ENCODE measurements at places on chromosomes 2 and 18. TPM values are rescaled to one million over a fixed set of nuclear protein-coding genes. Genes with fewer than 3 reads are reported as not detected.

Gene CSRNP3
- polyA plus RNA-seq = 4.4 TPM

Gene ALKAL2
- polyA plus RNA-seq = 4.4 TPM

Gene C2orf81
- polyA plus RNA-seq = 2.0 TPM

Gene SGO2
- polyA plus RNA-seq = 7.8 TPM

Gene C2orf66
- polyA plus RNA-seq = 0.24 TPM

Gene MYO3B
- 0.30 TPM for polyA plus RNA-seq

Gene SPP2
- polyA plus RNA-seq = 0.06 TPM

Gene MOGAT1
- polyA plus RNA-seq = not detected

Gene RESP18
- 0.46 TPM for polyA plus RNA-seq

DNA sequence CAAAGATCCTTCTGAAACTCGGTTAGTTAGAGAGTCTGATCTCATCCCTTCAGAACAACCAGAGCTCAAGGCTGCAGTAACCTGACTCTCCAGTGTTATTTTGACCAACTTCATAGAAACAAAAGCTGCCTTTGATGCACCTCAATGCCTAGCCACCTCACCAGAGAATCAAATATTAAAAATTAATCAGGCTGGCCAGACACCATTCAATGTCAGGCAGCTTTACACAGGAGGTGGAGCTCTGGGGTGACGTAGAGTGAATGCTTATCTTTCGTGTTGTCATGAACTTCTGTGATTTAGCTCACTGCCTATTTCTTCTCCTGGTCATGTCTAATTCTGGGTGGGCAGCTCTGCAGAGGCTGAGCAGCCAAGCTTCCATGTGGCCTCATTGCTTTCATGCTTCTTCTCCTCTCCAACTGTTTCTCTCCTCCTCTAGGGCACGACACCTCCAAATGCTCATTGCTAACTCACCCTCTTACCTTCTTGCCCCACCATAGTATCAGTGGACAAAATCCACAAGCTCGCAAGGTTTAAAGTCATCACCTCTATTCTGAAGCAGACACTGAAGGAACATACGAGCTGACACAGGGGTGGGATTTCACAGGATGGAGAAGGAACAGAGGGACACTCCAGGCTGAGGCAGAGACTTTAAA lies 39.4 kb downstream of the AAK1 start:
- no peak for DNase-seq

DNA sequence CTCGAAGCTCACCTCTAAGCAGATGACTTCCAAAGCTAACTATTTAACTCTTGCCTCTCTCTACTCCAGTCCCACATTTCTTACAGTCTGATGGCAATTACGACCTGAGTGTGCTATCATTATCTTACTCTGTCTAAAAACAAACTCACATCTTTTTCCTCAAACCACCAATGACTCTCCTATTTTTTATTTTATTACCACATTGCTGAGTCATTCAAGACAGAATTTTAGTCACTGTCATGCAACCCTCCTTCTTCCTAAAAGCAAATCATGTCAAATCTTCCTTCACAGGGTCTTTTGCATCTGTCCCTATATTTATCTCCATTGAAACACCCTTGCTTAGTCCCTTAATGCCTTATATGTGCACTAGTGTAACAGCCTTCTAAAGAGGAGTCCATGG lies 34.6 kb upstream of the C2orf15 start:
- no peak for DNase-seq

GRCh38 chr2:236209535-236209934 lies 41.3 kb upstream of the GBX2 start:
- no peak for DNase-seq

- no peak for DNase-seq
Measured at GRCh38 chr2:205408696-205409095, 273.6 kb upstream of the NRP2 start.

DNA sequence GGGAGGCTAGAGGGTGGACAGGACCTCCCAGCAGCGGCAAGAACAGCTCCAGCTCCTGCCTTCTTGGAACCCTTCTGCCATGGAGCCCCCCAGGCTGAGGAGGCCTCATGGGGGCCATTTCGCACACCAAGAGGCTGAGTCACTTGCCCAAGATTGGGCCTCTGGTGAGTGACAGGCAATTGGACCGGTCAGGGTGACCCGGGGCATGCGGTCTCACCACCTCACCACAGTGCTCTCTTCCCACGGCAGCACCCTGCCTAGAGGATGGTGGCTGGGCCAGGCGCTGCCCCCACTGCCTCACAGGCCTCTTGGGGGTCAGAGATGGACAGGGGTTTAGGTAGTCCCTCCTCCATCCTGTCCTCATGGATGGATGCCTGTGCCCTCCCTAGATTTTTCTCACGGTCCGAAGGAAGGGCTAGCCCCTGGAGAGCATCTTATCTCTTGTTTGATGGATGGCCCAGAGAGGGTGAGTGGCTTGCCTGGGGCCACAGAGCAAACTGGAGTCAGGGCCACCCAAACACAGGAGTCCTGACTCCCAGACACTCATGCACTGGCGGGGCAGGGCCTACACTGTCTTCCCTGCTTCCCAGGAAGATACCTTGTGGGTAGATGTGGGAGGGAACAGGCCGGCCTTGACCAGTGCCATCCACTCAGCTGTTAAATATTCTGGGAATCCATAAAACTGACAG lies 119.2 kb downstream of the INHBB start:
- no peak for DNase-seq

GRCh38 chr2:20164061-20164733 lies 60.7 kb downstream of the SDC1 start:
- DNase-seq = no peak

- peak; percentile 61 for DNase-seq
Measured at GRCh38 chr18:45775241-45775676, 50.2 kb upstream of the SIGLEC15 start.

- DNase-seq = no peak
Measured at GRCh38 chr2:175854129-175854528, 147.9 kb downstream of the LNPK start.

- no peak for DNase-seq
Measured at GRCh38 chr18:28164771-28165483, 12.0 kb downstream of the CDH2 start.

GRCh38 chr2:43402002-43402401 lies 175.6 kb upstream of the ZFP36L2 start:
- no peak for DNase-seq

DNA sequence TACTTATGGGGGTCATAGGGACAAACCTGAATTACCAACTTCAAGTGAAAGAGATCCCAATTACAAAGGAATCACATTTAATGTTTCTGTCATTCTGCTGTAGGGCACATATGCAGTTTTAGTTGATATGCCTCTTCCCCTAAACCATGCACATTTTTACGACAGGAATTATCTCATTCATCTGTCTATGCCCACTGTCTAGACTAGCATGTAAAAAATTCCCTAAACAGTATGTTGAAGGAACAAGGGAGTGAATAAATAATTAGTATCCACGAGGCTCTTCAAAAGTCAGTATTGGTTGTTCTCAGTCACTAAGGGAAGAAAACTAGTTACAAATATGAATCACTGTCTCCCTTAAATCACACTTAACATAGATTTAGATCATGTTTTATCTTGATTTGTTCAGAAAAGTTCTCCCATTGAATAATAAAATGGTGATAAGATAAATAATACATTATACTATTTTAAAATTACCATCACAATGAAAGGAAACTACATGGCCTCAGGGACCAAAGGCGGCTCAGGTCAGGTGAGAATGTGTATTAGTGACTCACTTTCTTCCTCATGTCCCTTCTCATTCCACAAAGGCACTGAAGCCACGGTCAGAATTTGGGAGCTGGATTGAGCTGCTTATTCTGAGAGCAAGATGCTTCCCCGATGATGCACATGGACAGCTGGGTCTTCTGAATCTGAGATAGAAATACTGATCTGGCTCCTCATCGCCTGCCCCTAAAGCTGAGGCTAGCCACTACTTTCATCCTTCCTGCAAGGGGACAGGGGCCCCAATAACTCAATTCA lies 29.1 kb downstream of the DYM start:
- DNase-seq = no peak

- peak; percentile 67 for DNase-seq
Measured at GRCh38 chr2:88179228-88179679, 9.1 kb downstream of the THNSL2 start.

- no peak for DNase-seq
Measured at GRCh38 chr18:7750095-7750663, 183.1 kb downstream of the PTPRM start.

DNA sequence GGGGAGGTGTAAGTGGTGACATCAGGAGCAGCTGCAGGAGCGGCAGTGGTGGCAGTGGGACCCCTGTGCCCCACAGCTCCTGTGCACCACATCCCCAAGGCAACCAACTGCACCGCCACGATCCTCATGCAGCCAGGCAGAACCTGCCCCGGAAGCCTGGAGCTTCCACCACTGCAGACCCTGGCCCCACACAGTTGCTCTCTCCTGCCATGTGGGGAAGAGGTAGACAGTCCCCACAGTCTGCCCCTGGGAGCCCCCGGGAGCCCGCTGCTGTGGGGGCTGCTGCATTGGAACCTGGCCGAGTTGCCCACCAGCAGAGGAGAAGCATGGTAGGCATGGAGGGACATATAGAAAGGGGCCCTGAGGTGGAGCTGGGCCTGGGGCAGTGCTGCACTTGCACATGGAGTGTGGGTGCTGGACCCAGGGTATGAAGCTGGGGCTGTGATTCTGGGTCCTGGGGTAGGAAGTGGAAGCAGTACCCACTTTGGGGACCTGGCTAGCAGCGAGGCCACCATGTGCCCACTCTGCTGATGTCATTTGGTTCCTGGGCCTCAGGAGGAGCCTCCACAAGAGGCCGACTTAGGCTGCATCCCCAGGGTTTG lies 623.3 kb upstream of the LRRTM4 start:
- DNase-seq = no peak

DNA sequence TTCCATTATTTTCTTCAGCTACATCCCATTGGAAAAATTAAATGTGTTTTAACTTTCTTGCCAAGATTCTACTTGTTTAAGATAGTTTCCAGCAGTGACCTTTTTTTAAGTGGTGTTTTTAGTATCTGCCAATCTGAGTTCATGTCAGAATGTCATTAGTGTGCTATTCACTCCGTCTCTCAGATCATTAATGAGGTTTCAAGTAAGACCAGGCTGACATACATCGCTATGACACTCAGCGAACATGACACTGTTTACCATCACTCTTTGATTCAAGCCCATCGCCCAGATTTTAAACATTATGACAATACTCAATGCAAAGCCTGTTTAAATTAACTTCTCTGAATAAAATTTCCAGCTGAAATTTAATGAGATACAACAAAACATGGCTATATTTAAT lies 272.0 kb upstream of the KYNU start:
- no peak for DNase-seq

- no peak for DNase-seq
Measured at GRCh38 chr2:204061241-204061640, 124.7 kb downstream of the ICOS start.

- DNase-seq = no peak
Measured at GRCh38 chr18:310042-310441, 42.2 kb upstream of the THOC1 start.

DNA sequence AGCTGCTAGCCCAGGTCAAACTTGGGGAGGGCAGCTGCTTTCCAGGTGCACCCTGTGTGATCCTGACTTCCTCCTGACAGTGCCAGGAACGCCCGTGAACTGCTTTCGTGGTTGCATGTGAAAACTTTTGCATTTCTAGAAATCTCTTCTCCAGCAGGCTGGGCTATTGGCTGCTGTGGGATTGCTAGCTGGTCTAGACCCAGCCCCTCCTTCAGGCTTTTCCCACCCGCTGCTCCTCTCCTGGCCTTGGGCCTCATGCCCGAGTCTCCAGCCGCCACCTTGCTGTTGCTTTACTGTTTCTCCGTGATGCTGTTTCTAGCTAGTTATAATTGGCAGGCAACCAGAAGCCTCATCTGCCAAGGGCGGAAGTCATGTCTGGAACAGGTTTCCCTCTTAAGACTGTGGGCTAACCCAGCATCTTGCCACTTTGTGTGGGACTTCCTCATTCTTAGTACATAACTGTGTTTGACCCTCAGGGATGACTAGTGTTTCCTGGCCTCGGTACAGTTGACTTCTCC lies 27.0 kb upstream of the MGAT4A start:
- DNase-seq = peak; percentile 32

GRCh38 chr2:207632575-207633493 lies 7.6 kb upstream of the METTL21A start:
- DNase-seq = no peak

GRCh38 chr2:9280224-9280623 lies 73.6 kb downstream of the ASAP2 start:
- no peak for DNase-seq

GRCh38 chr2:66897181-66897580 lies 462.3 kb downstream of the MEIS1 start:
- DNase-seq = no peak

- DNase-seq = no peak
Measured at GRCh38 chr2:95297639-95298395, 670 bp downstream of the KCNIP3 start.

DNA sequence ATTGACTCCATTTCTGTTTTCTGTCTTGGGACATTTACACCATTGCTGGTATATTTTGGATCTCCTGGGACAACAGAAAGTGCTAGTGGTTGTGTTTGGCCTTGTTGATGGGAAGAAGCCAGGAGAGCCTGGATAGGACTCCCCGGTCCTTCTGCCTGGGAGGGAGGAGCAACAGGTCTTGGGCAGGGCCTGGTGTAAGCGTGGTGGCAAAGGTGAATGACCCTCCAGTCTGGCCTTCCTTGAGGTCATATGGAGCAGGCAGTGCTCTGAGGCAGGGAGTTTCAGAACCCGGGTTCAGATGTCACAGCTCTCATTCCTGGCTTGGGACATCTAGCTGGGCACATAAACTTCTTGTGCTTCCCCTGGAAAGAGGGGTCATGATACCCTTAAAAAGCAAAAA lies 56.0 kb upstream of the RBM44 start:
- peak; percentile 44 for DNase-seq

DNA sequence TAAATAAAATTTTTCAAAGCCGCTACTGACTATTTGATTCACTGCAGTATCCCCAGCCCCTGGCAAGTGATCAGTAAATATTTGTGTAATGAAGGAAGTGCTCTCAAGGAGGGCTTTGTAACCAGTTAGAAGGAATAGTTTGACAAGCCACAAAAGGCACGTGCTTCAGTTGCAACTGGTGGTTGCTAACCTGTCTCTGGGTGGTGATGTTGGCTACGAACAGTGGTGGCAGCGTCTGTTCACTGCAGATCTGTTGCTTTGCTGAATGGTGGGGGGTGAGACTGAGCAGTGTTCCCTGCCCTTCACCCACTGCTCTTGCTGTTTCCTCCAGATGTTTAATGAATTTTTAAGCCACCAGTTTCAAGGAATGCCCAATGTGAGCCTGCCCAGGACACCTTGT lies 73.9 kb upstream of the SIX2 start:
- no peak for DNase-seq

GRCh38 chr2:128394007-128394730 lies 75.5 kb upstream of the HS6ST1 start:
- no peak for DNase-seq

- DNase-seq = no peak
Measured at GRCh38 chr18:4581966-4582365, 126.9 kb upstream of the DLGAP1 start.

Data from large intestine (tissue), 12 donors.